ENCODE measurements at places on chromosomes 16 and 17.

DNA sequence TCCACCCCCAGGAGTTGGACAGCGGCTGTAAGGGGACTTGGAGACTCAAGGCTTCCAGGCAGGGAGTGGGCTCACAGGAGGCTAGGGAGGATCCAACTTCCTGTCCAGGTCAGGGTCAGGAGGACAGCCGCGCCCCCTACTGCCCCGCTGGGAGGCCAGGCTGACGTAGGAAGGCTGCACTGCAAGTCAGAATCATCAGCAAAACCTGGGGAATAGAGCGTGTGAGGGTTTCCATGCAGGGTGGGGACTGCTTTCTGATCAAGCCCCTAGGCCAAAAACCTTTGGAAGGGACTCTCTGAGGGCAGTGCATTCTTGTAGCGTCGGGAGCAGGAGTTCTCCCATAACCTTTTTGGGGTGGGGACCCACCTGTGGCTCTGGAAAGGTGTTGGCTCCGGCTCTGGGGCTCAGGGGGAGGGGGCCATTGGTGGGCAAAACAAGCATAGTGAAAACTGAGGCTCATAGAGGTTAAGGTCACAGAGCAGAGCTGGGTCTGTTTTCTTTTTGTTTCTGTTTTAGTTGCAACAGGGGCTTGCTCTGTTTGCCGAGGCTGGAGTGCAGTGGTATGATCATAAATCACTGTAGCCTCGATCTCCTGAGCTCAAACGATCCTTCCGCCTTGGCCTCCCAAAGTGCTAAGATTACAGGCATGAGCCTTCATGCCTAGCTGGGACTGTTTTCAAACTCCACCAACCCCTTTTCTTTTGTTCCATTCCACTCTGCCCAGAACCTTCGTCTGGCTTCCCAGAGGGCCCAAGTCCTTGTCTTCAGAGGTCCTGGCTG lies 22.1 kb downstream of the RAI1 start:
- DNase-seq = no peak

DNA sequence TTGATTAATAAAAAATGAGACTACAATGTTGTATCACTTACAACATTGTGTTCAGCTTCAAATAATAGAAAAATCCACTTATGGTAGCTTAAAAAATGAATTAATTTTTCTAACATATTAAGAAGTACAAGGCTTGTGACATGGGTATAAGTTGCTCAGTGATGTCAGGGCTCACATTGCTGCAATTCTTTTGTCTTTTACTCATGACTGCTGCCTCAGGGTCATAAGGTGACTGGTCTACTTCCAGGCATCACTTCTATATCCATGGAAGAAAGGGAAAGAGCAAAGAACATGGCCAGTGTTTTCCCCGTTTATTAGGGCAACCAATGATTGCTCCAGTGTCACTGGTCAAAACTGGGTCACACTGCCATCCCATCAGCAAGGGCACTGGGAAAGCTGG lies 295.3 kb downstream of the MAP2K4 start:
- no peak for DNase-seq

- DNase-seq = no peak
Measured at GRCh38 chr16:72721981-72722380, 325.9 kb downstream of the ZFHX3 start.

DNA sequence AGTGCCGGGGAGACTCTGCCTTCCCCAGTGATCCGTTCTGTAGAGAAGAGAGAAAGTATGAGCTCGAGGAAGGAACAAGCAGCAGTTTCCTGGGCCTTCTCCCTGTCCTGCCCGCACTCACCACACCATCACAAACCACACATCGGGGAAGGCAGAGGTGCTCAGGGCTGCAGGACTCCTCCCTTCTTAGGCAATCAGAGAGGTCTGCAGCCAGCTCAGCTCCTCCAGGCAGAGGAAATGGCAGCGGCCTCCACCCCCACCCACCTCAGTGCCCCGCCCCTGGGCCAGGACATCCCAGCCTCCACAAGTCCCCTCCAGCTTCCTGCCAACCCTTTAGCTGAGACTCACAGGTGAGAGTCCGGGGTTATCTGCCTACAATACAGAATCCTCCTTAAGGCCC lies 2.0 kb downstream of the ZNF319 start:
- no peak for DNase-seq

DNA sequence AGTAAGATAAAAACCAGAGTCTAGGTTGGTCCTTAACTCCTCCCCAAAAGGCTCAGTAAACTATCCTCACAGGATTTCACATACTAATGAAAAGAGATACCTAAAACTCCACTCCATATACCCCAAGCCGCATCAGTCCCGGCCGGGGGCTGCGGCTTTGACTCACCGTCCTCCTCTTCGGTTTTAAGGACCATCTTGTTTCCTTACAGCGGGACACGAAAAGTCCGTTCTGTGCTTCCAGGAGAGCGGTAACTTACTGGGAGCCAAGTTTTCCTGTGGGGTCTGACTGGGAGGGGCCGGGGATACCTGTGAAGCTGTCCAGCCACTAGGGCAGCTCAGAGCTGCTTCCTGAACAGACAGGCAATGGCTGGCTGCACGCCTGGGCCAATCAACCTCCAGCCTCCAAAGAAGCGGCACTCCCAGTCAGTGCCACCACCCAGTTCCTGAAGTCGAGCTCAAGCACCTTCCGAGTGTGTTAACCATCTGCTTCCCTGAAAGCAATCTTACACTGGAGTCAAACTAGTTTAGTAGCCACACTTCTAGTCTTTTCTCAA lies 45.5 kb downstream of the CYTH1 start:
- DNase-seq = no peak

DNA sequence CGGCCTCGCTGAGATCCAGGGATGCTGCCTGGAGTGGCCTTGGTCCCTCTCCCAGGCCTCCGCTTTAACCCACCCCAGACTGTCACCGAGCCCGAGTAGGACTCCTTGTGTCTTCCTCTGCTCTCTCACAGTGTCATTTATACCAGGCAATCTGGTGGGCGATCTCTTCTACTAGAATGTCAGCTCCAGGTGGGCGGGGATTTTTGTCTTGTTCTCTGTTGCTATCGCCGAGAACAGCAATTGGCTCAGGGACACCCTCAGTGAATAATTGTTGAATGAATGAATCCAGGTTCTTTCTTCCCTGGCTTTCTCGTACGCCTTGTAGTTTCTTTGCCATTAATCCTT lies 591 bp downstream of the DHX38 start:
- peak; percentile 10 for DNase-seq

GRCh38 chr16:66166490-66166889 lies 200.0 kb upstream of the CDH5 start:
- DNase-seq = no peak

DNA sequence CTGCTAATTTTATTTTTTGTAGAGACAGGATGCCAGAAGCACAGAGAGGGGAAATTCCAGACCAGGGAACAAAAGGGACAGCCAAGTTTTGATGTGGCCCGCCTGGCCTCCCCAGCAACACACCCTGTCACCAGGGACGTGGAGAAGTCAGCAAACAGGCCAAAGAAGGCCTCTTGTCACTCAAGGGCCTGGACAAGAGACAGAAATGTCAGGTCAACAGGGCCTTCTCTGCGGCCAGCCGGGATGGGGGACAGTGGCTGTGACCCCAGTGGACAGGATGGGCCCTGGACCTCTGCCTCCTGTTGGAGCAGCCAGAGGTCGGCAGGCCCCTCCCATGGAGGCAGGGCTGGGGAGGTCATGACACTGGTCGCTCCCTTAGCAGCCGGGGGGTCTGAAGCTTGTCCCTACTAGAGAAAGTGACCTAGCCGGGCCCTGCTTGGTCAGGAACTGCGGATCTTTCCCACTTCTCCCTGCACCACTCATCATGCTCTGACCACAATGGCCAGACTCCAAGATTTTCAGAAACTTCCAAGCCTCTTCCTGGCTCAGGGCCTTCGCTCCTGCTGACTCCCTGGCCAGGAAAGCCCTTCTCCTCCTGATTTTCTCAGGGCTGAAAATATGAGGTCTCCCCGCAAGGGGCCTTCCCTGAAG lies 9.2 kb upstream of the TVP23A start:
- DNase-seq = no peak

- DNase-seq = no peak
Measured at GRCh38 chr16:78292844-78293380, 193.5 kb downstream of the WWOX start.

DNA sequence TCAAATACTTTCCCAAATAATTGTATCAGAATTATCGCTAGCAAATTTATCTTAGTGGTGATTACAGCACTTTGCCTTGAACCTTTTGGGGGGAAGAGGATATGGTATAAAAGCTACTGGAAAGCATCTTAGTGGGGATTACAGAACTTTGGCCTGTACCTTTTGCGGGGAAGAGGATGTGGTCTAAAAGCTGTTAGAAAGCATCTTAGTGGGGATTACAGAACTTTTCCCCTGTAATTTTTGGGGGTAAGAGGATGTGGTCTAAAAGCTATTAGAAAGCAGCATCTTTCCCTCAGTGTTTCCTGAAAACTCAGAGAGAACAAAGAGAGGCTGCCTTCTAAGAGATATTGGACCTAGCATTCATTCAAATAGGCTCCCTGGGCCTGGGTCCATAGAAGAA lies 4.1 kb downstream of the SLFN12 start:
- no peak for DNase-seq

GRCh38 chr16:21628772-21629171 lies 23.6 kb downstream of the IGSF6 start:
- DNase-seq = no peak

DNA sequence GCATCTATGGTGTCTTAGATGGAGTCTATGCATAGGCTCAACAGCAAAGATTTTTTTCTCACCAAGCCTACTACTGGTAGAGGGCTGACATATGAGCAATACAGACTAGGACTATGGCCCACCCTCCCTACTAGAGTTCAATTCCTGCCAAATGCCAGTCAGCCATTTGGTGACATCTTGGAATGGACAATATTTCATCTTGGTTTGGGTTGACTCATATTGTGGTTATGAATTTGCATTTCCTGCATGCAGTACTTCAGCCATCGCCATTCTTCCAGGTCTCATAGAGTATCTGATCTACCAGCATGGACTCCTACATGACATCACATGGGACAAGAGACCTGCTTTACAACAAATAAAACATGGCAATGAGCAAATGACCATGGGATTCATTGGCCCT lies 778.1 kb upstream of the SOX9 start:
- DNase-seq = no peak

DNA sequence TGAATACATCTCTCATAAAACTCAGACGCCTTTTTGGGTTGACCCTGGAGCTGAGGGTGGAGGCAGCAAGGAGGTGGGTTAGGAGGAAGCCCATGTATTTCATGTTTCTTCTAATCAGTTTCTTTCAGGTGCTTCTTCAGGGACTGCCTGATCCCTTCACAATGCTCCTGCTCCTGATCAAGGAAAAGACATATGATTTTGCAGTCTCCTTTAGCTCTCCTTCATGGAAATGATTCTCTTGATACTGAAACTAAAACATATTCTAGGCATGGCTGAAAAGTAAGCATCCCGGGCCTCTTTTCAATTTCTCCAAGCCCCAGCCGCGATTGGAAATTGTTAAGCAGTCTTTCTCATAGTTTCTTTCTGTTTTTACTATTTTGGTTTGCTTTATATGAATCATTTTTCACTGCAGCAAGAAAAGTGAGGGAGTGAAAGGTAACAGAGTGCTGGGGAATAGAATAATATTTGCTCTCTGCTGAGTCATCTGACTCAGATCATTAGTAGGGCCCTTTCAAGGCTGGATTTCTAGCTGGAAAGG lies 730.7 kb downstream of the CDH11 start:
- DNase-seq = no peak

DNA sequence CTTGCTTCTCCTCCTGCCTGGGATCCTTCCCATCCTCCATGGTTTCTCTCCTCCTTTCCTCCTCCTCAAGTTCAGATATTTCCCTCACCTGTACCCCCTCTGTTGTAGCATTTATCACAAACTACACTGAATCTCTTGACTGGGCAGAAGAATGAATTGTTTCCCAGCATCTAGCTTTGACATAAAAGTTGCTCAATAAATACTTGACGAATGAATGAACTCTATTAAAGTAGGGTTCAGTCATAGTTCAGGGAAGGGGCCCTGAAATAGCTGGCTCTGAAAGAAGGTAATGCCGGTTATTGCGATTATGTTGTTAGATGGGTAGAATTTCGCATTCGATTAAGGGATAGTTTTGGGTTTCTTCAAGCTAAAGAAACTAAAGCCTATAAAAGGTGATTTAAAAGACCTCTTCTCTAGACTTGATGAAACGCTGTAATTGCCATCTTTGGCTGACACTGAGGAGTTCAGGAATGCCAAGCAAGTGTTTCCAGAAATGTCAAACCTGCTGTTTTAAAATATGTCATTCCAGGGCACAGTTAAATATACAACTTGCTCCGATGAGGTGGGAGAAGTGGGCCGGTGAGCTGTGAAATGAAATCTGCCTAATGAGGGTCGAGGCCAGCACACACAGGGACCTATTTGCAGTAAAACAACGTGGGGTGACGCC lies 1.0 kb upstream of the CPD start:
- DNase-seq = no peak

GRCh38 chr16:79064256-79064972 lies 536.1 kb downstream of the MAF start:
- DNase-seq = no peak

DNA sequence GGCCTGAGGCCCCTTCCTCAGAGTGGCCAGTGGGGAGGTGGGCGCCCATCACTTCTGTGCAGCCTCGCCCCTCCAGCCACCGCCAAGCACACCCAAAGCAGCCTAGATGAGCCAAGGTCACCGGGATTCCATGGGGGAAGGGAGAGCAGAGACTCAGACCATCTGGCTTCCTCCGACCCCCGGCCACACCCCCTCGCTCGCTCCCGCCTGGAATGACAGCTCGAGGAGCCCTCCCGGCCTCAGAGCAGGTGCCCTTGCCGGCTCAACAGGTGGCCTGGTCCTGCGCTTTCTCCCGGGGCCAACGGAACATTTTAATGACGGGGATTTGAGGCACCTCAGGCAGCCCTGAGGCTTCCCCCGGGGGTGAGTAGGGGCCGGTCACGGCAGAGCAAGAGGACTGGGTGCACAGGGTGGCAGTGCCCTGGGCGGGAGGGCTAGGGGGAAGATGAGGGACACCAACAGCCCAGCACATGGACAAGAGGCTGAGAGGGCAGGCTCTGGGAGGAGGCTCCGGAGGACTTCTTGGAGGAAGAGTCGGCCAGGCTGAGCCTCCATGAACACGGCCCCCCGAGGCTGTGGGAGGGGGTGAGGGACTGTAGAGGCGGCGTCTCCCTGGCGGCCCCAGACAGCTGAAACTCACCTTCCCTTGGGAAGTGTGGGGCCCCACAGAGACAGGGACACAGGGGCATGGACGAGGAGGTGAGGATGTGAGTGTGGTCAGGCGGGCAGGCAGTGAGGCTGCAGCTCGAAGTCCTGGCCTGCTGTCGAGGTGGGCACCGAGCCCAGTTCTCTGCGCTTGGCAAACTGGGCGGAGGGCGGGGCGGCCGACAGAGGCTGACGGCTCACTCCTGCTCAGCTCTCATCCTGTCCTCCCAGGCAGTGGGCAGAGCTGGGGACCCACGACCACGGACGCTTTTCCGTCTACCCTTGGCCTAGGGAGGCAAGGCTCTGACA lies 12.5 kb upstream of the C1QTNF8 start:
- no peak for DNase-seq

DNA sequence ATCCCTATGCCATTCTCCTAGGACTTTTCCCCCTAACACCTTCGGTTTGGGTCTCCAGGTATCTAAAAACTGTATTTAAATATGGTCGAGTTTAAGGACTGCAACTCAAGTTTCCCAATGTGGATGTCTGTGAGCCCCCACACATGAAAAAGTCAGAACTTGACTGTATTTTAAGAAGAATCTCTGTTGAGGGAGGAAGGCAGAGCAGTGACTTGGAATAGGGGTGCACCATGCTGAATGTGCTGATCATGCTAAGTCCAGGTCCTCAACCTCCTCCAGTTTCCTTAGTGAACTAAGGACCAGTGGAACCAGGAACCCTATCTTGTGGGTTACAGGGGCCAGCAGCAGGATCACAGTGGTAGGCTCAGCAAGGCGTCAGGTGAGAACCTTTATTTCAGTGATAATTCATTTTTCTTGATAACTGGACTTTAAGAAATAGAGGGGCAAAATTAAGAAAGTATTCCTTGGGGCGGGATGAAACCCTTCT lies 19.5 kb downstream of the GRB7 start:
- DNase-seq = no peak

Measured in activated CD8-positive, alpha-beta memory T cell treated with anti-CD3 and anti-CD28 coated beads for 4 hours (primary cell).